ENCODE measurements at places on chromosomes 16 and 17.
A peak's percentile ranks its signal among the peaks of the same experiment; 100 is the strongest.

GRCh38 chr16:4832698-4833343 is 14.3 kb downstream of the GLYR1 start:
- no peak for DNase-seq

DNA sequence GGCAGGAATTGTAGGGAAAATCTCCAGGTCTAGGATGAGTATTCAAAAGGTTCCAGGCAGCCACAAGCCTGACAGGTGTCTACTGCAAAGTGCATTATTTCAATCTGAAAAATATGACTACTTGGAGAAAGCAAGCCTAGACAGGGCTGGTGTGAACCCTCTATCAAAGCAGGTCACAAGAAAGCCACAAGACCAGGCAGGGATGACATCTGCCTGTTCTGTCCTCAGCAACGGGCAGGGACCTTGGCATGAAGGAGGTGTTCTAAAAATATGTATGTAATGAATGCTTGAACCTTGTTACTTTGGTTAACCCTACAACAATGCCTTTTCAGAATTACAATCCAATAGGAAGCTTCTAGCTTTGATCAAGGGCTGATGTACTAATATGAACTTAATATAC is 1.2 kb upstream of the COX6A2 start:
- DNase-seq: no peak

- no peak for DNase-seq
Measured at GRCh38 chr16:23753908-23754593, 775 bp upstream of the CHP2 start.

DNA sequence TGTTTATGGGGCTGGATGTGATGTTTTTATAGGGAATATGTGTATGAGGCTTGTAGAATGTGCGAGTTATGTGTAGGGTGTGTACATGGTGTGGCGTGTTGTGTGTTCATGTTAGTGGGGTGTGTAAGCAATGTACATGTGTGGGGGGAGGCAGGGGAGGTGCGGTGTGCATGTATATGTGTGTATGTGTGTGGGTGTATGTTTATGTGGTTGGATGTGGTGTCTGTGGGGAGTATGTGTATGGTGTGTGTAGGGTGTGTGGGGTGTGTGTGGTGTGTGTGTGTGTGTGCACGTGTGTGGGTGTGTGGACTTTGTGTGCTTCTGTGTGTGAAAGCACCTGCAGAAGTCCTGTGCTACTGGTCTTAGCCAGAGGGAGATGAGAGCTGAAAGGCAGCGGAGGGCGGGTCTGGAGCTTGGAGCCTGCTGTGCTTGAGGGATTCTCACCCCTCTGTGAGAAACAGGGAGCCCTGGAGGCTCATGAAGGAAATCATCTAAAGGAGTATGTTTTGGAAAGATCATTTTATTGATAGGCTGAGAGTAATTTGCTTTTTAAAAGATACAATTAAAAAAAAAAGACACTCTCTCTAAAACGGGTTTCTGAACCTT is 222.7 kb downstream of the HS3ST4 start:
- DNase-seq: no peak

GRCh38 chr17:76972046-76972641 is 103.9 kb downstream of the MGAT5B start:
- DNase-seq: no peak

DNA sequence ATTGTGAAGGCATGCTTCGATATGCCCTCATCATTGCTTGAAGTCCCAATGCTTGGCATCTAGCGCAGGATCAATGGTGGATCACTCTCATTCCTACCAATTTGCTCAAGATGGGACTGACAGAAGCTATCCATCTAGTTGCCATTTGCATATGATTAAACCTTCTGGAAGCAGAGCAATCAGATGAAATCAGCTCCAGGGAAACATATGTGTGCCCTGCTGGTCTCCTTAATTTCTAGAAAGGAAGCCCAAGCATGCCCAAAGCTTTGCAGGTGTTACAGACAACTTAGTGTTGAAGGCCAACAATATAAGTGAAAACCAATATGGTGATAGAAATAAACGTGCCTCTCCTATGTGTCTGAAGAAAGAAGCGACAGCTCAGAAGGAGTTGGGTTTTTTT is 350.0 kb upstream of the ERCC4 start:
- no peak for DNase-seq

GRCh38 chr16:75099738-75100602 is 16.6 kb downstream of the LDHD start:
- peak; percentile 32 for DNase-seq

DNA sequence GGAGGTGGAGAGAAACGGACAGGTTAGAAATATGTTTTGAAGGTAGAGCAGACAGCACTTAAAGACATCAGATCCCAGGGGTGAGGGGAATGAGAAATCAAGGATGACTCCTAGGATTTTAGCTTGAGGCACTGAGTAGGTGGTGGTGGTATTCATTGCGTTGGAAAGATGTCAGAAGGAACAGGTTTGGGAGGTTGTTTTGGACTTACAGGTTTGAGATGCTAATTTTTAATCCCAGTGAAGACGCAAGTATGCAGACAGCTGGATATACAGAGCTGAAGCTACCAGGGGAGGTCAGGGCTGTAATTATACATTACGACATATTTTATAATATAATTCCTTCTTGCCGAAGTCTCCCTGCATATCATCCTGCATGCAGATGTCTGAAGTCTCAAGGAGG is 433.3 kb downstream of the XYLT1 start:
- DNase-seq: no peak

DNA sequence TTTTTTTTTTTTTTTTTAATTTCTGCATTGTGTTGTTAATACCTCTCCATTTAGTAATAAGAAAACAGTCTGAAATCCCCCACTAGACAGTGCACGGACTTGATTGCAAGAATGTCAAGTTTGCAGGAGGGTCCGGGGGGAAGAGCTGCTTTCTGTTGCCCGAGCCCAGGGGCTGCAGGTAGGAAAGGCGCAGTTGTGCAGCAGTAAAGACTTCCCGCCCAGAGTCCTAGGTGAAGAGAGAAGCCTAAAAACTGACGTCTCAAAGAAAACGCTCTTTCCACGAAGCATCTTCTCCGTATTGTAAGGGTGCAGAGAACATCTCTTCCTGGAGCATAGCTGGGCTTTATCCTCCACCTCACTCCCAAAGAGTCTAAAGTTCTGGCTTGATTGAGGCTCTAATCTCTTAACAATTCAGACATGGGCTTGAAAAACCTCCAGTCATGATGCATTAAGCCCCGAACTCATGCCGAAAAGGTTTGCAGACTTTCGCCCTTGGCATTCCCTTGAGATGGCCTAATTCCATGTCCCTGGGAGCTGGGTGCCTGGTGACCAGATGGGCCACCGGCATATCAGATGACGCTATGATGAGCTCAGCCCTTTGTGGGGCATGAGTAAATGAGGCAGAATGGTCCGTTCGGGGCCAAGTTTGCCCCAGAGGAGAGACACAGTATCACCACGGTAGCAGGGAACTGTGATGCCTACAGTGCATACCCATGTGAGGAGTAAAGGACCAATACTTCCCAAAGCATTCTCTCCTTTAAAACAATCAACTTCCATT is 436.2 kb upstream of the ZFHX3 start:
- no peak for DNase-seq

DNA sequence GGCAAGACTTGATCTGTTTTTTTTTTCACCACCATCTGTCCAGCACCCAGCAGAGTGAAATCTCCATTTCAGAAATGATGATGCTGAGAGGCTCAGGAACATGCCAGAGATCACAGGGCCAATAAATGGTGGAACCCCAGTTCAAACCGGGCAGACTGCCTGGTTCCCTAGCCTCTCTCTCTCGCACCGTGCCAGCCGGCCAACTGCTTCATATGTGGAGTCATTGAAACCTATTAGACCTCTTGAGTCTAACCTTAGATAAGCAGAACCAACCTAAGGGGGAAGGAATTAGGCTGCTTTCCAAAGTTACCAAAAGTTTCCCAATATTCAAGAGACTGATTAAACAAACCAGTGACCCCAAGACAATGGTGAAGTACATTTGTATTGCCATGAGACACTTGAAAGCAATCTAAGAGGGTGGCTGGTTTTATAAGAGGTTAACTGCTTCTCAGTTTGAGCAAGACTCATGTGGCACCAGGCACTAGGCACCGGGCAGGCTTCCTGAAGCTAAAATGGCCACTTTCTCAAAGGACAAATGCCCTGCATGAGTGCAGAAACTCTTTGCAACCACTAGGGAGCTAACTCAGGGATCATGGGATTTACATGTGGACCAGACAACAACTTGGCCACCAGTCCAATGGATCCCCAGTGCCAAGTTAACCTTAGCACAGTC is 18.4 kb downstream of the TOX3 start:
- no peak for DNase-seq

DNA sequence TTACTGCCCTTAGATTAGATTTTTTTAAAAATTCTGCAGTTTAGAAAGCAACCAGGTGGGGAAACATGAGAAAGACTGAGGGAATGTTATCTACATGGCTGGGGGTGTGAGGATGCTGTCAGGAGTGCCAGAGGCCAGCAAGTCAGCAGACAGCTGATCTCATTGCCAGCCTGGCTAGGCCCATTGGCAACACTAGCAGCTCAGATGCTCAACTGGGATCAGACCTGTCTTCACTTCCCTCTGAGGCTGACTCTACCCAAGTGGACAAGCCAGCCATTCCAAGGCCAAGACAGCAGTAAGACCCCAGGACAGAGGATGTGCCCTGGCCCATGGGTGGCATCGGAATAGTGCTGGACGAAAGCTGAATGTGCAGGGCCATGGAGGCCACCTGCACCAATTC is 96.2 kb downstream of the TMEM132E start:
- no peak for DNase-seq

- DNase-seq: no peak
Measured at GRCh38 chr16:87854907-87855683, 14.2 kb downstream of the SLC7A5 start.

DNA sequence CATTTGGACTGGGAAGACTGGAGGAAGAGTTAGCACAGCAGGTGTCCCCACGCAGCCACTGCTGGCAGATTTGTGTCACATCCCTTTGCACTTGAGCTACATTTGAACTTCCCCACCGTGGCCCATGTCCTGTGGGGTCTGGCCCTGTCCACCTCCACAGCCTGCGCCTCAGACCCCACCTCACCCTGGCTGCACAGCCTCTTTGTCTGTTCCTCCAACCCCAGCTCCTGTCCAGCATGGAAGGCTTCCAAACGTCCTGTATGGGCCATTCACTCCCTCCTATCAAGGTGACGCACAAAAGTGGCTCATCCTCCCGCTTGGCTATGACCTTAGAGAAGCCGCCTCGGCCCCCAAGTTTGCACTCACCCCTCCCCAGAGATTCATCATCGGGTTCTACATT is 200.6 kb downstream of the FOXL1 start:
- no peak for DNase-seq

- no peak for DNase-seq
Measured at GRCh38 chr17:41073676-41074075, 8.0 kb upstream of the KRTAP2-4 start.

- no peak for DNase-seq
Measured at GRCh38 chr16:58249388-58249779, 45.4 kb downstream of the PRSS54 start.

DNA sequence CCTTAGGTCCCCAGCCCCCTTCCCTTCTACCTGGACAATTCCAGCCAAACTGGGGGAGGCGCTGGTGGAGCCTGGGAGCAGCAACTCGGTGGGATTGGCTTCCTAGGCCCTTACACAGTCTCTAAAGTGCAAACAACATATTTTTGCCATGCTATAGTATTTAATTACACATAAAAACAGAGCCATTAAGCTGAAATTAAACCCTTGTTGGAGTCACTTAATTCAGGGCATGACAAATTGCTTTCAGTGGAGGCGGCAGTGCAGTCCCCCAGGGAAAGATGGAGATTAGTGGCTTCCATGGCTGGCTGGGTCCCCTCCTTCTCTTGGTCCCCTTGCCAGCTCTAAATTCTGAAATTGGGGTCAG is 17.3 kb downstream of the IGFBP4 start:
- DNase-seq: no peak

GRCh38 chr17:77375917-77376651 is 235.3 kb downstream of the SEC14L1 start:
- DNase-seq: peak; percentile 58

DNA sequence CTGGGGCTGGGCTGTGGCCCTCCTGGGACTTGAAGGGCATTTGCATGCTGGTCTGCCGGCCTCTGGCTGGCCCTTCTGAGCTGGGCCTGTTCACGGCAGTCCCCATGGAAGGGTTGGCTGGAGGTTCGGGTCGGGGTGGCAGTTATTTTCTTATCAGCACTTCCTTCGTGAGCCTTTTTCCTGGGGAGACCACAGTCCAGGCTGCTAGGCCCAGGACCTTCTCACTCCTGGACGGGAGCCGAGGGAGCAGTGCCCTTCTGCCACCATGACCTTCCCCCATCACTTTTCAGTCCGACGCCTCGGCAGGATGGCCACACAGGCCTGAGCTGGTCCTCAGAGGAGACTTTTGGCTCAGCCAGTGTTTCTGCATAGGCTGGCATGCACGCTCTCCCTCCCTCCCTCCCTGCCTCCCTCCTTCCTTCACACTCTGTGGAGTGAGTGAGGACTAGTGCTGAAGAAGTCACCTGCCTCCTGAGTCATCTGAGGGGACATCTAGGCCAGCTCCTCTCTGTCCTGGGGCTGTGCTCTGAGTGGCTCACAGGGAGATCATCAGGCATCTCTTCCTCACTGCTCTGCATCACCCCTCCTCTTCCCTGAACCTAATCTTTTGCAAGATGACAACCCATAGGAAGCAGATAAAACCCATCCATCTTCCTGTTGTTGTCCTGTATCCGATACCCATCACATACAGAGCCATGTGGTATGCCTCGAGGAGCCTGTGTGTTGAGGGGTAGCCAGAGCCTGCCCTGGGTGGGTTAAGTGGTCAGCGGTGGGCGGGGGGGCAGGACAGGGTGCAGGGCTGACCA is 109.7 kb downstream of the RAP1GAP2 start:
- DNase-seq: no peak

DNA sequence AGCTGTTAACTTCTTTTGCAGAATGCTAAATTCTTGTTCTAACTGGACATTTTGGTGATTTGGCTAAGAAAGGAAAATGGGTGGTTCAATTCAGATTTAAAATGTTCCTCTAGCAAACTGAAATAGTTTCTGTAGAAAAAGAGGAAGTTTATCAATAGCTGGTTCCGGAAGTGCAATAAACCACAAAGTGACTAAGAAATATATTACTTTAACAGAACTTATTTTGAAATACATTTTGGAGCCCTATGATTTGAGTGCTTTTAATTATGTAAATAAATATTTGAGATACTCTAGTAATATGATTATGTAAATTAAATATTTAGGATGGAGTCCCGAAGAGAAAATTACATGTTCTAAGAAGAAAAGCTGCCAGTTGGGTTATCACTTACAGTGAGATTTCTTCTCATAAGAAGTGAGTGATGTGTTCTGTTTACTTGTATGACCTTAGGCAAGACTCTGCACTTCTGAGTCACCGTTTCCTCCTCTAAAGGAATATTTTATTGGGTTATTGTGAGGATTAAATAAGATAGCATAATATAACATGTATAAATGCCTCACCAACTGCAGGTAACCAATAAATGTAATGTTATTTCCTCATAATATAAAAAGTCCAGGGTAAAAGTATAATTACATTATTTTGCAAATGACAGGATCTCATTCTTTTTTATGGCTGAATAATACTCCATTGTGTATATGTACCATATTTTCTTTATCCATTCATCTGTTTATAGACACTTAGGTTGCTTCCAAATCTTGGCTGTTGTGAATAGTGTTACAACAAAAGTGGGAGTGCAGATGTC is at the start of gene EVI2B:
EVI2B (minus strand) TSS at position 73 of the 800 bp plus-strand sequence. CDS start 8,445 bp downstream, outside the sequence.
- DNase-seq: peak; percentile 15
